ENCODE measurements at places on chromosomes 5 and 9.

- peak; percentile 64 for DNase-seq
Observed at GRCh38 chr5:134289509-134290113, 63.7 kb upstream of the PPP2CA start.

DNA sequence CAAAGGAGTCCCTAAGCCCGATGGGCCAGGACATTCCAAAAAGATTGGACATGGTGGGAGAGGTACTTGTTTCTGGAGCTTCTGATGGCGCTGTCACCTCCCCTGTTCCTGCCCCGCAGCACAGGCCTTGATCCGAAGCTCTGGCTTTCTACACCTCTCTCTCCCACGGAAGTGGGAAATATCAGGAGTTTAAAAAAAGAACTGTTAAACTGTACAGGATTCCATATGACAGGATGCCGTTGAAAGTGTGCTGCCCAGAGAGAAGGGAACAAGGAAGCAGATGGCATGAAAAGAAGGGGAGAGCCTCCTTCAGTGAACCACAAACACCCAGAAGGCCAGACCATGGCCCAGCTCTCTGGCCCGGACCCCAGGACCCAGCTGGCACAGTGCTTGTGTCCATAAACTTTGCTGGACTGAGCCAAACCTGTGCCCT is 26.8 kb upstream of the SLC2A8 start:
- DNase-seq, result no peak

DNA sequence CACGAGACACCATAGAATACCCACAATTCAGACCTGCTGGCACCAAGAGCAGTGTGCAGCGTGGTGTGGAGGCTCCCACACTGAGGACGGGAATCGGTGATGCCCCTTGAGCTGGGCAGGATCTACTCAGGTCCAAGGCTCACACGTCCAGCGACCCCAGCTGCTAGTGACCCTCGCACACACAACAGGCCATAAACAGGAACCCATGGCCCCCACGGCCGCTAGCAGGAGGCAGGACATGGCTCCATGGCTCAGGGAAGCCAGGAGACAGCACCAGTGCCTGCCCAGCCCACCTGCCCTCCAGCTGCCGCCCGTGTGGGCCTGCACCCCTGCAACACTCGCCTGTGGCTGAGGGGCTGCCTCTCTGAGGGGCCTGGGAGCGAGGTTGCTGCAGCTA is 43.4 kb upstream of the SLC9A3 start:
- DNase-seq, result no peak

- no peak for DNase-seq
Observed at GRCh38 chr5:9015260-9015936, 530.5 kb downstream of the SEMA5A start.

GRCh38 chr5:139837711-139838380 is 42.2 kb downstream of the PSD2 start:
- DNase-seq, result no peak

- no peak for DNase-seq
Observed at GRCh38 chr5:174649391-174649790, 75.0 kb upstream of the MSX2 start.

Data from putamen (tissue), 1 donor.